ENCODE measurements at places on chromosomes 11 and 22.
A peak's percentile ranks its signal among the peaks of the same experiment; 100 is the strongest.

GRCh38 chr11:45193695-45194094 is 47.3 kb downstream of the PRDM11 start:
- DNase-seq: no peak

- no peak for DNase-seq
These were observed 19.2 kb upstream of the KDM2A start for GRCh38 chr11:67099831-67100324.

GRCh38 chr11:127491589-127491988 is 491.0 kb upstream of the KIRREL3 start:
- DNase-seq: peak; percentile 22

DNA sequence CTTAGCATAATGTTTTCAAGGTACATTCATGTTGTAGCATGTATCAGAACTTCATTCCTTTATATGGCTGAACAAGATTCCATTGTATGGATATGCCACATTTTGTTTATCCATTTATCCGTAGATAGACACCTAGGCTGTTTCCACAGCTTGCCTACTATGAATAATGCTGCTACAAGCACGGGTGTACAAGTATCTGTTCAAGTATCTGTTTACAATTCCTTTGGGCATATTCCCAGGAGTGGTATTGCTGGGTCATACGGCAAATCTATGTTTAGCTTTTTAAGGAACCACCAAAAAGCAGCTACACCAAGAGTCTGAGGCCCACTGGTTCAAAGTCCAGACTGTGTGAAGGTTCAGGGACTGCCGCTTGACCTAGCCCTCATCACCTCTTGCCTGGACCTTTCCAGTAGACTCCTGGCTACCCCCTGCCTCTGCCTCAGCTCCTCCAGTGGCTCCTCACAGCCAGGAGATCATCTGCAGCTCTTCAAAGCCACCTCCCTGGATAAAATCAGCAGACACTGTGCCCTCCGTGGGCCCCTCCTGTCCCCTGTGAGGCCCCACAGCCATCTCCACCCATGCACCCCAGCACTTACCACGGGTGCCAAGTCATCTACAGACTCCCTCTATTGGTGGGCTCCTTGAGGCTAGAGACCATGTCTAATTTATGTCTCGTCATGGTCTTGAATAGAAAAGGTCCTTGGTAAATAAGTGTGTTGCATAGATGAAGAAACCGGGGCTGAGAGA is 160.3 kb downstream of the MN1 start:
- DNase-seq: peak; percentile 27

- DNase-seq: no peak
These were observed 95.1 kb downstream of the CCDC81 start for GRCh38 chr11:86469491-86470388.

DNA sequence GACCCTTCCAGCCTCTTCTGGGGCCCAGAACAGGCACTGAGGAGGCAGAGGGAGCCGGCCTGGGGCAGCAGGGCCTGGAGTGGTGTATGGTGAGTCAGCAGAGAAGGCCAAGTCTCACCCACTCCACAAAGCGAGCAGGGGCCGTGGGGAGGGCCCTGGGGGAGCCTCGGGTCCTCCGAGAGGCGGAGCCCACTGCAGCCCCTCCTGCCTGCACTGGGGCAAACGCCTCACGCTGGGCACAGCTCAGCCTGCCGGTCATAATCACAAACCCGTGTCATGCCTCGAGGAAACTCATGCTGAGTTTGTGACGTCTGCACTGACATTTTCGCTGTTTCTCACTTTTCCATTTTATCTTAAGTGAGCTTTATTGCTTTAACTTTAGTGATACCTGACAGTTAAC is 38.4 kb downstream of the TOLLIP start:
- no peak for DNase-seq

- DNase-seq: no peak
These were observed 5.3 kb downstream of the ABCG4 start for GRCh38 chr11:119154178-119154577.

DNA sequence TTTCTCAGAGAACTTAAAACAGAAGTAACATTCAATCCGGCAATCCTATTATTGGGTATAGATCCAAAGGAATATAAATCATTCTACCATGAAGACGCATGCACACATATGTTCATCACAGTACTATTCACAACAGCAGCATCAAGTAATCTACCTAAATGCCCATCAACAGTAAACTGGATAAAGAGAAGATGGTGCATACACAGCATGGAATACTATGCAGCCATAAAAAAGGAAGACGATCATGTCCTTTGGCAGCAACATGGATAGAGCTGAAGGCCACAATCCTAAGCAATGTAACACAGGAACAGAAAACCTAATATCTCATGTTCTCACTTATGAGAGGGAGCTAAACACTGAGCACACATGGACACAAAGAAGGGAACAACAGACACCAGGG is 6.3 kb upstream of the ISX start:
- no peak for DNase-seq

Data from astrocyte (in vitro differentiated cells and primary cell).